CD4-positive, alpha-beta T cell treated with Interleukin-15 for 4 hours (primary cell): ENCODE measurements at places on chromosomes 3 and 15.

DNA sequence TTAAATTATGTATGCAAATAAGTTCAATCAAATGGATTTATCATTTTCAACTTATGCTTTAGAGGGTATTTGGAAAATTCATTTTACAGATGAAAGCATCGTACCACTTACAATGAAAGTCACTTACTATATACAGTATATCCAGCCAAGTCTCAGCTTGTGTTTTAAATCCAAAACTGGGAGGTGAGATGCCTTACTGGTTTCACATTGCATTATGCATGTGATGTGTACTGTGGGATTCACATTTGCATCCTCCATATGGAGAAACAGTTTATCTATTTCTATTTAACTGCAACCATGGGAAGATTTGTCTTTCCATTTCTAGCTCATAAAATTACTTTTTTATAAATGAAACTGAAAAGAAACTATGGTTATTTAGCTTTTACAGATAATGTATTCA lies 248.1 kb downstream of the CNTN3 start:
- no peak for DNase-seq

GRCh38 chr3:24812116-24812515 lies 317.5 kb upstream of the THRB start:
- DNase-seq, result no peak

- no peak for DNase-seq
Observed at GRCh38 chr15:95758851-95759250, 571.6 kb upstream of the NR2F2 start.

DNA sequence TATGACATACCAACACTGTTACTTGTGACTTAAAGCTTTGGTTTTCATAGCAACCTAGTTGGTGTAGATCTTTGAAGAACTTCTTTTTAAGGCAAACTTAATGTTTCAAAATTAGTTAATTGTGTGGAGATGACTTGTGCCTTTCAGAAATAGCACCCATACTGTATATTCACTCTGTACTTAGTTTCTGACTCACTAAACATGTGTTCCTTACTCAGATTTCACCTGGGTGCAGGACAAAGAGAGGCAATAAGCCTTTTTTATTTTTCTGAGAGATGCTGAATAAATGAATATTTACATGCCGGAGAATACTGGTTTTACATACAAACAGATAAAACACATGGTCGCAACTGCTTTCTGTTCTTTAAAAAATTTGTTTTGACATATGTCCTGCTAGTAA lies 44.8 kb downstream of the SLC25A26 start:
- DNase-seq, result no peak

- DNase-seq, result no peak
Observed at GRCh38 chr3:195451373-195452015, 8.7 kb upstream of the ACAP2 start.

GRCh38 chr3:186789554-186790260 lies 6.3 kb downstream of the EIF4A2 start:
- no peak for DNase-seq

DNA sequence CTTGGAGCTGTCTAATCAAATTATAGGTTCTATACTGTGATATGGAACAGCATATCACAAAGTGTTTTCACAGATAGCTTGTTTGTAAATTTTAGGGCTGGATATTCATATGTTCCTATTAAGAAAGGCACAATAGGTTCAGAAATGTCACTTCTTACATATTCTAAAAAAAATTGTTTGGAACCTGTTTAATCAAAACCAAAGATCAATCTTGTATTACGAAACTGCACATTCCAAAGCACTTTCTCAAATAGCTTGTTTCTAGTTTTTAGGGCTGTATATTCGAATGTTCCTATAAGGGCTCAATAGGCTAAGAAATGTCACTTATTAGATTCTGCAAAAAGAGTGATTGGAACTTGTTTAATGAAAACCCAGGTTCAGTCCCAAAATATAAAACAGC lies 67.4 kb upstream of the OSBPL11 start:
- DNase-seq, result no peak

DNA sequence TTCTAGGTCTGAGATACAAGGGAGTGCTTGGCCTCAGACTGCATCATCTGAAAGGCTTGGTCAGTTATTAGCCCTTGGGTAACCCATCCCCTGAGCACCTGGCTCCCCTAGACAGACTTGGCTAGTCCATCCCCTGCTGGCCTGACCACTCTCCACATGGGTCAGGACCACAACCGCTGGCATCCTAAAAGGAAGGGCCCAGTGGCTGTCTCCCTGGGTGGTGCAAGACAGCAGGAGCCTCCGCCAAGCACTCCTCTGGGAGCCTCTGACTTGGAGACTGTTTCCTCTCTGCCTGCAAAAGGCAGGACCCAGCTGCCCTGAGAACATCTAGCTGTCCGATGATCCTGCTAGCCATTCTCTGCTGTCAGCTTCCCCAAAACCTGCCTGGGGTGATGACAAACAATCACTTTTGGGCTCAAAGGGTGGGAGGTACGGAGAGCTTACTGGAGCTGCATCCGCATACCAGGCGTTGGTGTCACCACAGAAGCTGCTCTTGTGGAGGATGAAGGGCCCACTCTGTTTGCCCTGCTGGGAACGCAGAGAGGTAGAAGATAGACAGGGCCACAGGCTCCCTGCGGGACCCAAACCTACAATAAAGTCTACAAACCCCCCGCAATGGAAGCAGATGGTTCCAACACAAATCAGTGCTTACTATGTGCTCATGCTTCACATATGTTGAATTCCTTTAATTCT lies 108.0 kb upstream of the PRR20G start:
- no peak for DNase-seq
